ENCODE measurements at places on chromosomes 4 and X.

DNA sequence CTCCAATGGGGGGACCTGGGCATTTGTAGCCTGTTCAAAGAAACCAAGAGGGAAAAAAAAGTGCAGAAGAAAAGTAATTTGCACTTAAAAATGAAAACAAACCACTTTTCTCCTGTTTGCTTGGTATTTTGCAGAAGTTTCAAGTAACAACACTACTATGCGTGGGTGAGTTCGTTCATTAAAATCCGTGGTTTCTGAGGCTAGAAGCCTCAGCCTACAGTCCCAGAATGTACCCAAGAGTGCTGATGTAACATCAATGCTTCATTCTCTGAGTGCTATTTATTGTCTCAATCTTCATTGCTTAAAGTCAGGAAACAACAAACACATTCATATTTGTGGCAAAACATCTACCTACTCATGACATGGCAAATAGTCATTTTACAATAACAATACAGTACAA, 29.2 kb downstream of the LGI2 start:
- no peak for DNase-seq

- no peak for DNase-seq
These were observed 1742.8 kb downstream of the PCDH7 start for GRCh38 chr4:32462944-32463343.

DNA sequence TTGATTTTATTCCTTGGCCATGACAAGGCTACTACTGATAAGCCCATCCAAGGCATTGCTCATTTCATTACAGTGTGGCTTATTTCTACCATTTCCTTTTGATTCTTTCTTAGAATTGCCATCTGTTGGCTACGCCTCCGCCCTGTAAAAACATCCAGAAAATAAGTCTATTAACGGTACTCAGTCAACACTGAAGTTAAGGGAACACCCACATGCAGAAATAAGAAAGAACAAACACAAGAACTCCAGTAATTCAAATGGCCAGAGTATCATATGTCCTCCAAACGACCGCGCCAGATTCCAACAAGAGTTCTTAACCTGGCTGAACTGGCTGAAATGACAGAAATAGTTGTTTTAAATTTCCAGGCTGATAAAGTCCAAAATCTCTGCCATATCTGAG, 90.3 kb downstream of the CXXC4 start:
- DNase-seq = no peak

- no peak for DNase-seq
These were observed 1034.8 kb downstream of the PDHA2 start for GRCh38 chr4:96874657-96875056.

DNA sequence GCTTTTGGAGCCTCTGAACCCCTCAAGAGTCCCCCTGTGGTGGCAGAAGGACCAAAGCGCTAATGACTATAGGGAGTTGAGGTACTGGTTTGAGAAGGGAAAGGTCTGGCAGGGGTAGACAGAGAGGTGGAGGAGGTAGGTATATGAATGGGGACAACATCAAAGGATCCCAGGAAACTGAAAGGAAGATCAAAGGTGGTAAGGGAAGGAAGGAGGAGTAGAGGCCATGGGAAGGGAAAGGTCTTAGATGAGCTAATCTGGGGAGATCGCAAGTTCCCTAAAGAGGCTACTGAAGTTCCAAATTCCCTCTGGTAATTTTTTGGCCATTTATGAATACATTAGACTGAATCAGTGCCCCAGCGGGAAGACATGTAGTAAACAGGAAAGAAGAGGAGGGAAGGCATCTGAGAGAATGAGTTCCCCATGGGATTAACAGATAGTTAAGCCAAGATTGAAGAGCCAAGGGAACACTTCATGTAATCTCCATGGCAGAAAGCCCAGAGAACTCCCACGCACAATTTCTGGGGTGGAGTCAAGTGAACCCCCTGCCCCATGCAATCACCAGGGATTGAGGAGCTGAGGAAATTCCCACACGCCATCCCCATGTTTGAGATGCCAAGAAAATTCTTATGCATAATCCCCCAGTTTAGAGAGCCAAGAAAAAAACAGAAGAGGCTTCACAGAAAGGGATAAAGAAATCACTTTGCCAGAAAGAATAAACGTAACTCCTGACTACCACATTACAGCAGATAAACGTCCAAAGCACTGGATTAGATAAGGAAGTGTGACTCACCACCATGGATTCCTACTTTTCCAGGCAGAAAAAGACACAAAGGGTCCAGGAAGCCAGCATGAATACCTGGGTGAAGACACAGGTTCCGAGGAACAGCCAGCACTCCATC, 25.8 kb downstream of the ZNF630 start:
- DNase-seq = no peak

DNA sequence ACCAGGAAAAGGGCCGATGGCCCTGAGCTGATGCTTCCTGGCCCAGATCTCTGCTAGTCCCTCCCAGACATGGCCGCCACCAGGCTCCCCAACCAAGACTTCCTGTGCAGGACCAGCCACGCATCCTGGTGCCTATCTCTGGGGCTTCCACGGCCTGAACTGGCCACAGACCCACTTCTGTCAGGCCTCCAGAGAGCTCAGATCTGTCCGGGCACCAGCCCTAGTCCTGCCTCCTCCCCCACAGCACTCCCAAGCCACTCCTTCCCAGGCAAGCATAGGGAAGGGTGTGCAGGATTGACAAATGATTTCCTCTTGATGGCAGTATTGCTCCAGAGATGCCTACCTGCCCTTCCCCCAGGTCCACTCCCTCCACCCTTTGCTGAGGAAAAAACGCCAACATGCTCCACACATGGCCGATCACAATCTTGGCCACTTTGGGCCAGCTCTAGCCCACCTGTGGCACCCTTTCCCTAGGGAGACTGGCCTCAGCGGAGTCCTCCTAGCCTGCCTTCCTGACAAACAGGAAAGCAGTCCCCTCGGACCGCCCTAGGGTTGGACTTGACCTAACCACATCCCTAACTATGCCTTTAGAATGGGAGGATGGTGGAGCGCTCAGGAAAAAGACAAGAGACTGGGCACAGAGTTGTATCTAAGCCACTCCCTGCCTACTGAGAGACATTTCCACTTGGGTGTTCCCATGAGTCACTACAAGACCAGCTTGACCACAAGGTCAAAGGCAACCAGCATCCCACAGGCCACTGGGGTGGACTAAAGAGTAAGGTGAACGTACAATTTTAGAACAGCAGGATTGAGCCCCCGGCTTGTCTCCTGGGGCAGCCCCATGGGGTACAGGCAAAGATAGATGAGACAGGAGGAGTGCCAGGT, 277.5 kb upstream of the AGTR2 start:
- peak; percentile 59 for DNase-seq
